ENCODE measurements at places on chromosomes 13 and 19.

DNA sequence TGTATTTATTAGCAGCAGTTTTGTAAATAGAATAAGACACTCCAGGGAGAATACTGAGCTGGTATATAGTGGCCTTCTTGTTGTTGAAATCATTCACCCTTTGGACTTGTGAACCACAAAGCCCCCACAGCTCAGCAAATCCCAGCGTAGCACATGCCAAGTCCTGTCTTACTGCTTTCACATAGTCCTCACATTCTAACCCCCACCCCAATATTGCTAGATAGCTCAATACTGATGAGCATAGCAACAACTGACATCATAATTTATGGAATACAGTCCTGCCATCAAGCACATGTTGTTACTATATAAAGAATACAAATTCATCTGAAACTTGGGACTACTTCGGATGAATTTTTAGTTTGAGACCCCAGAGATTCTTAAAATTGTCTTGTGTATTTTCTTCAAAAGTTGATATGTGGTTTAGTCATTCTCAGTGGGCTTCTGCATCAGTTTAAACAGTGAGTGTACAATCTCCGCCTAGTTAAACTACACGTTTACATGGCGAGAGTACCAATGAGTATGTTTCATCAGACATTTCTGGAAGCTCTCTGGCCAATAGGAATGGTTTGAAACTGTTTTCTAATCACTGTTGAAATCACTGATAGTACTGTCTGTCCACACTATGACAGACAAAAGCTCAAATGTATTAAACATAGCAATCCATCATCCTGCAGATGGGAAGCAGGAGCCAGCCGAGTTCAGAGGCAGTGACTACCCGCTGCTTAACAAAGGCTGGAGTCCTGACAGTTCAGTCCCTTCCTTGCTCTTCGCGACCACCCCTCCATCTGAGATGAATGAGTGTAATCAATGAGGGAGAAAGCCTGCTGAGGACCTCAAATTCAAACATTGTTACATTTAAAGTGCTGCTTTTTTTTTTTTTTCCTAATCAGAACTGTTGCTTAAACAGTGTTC, 15.2 kb downstream of the DACH1 start:
- no peak for DNase-seq

DNA sequence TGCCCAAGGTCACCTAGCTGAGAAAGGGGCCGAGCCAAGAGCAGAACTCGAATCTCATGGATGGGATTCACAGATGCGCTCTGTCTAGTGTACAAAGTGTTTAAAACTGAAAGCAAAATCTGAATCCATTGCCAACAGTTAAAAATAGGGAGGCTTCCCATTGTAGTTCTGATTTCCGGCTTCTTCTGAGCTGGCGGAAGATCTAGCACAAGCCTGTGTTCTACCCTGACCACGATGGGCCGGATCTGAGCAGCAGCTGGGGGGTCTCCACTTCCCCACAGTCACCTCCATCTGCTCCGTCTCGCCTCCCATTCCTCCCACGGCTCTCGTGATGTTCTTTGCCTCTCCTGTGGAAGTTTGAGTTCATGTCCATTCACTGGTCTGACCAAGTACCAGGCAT, 2.4 kb downstream of the CACNG8 start:
- DNase-seq: no peak

DNA sequence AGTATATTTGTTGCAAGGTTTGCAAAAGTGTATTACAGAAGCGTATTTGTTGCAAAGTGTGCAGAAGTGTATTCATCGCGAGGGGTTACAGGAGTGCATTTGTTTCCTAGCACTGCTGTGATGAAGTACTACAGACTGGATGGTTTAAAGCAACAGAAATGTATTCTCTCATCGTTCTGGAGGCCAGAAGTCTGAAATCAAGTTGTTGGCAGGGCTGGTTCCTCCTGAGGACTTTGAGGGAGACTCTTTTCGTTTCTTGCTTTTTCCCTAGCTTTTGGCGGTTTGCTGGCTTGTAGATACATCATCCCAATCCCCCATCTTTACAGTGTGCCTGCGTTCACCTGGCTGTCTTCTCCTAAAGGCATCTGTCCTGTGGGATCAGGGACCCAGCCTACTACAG, 127.9 kb upstream of the USP29 start:
- DNase-seq: no peak

- no peak for DNase-seq
Measured at GRCh38 chr13:26021516-26021915, 30.3 kb downstream of the SHISA2 start.

GRCh38 chr19:17385878-17386611, 8.0 kb downstream of the CCDC194 start:
- no peak for DNase-seq

Measured in skeletal muscle cell (primary cell).